ENCODE measurements at places on chromosomes 2 and 18. TPM values are rescaled to one million over a fixed set of nuclear protein-coding genes. Genes with fewer than 3 reads are reported as not detected.

NXPH2 gene
- not detected for total RNA-seq

CGREF1 gene
- total RNA-seq: 22.9 TPM

MAL gene
- 1.7 TPM for total RNA-seq

DNA sequence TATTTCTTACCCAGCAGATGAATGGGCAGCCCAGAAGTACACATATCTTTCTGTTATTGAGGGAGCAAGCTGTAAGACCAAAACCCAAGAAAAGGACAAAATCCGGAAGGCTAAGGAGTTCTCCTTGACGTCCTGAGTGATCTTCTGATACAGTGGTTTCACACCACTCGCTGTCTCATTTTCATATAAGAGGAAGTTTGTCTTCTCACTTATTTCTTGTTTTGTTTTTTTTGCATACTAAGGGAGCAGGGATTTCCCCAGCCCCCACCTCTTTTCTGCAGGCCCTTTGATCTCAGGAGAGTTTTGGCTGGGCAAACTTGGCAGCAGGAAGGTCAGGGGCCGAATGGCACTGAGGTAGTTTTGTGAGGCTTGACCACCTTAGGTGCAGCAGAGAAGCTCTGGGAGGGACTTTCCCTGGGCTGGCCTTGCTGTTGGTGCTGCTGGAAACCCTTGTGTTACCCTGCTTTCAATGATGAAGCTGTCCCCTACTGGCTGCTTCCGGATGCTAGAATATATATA is 13.3 kb downstream of the CHRNA1 start:
- no peaks in the 10 kb centered on the region for H3K36me3 ChIP-seq
- H3K27ac ChIP-seq: no peak overlapping the region
- DNase-seq: no peak
- H3K4me1 ChIP-seq: no peaks in the 10 kb centered on the region
- H3K4me3 ChIP-seq: no peak overlapping the region

DNA sequence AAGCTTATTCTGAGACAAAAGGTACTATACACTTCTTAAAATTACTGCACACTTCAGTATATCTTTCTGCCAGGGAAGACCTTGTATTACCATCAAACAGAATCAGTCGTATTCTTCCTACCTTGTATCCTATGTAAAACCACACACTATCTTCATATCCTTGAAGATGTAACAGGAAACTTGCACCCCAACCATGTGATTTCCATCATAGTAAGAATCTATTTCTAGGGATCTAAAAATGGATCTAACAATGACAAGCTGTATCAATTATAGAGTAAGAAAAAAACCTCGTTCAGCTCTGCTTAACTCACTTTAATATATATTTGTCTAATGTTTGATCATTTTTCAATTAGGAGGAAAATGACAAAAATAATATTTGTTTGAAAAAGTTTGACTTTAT is 60.2 kb downstream of the WDR75 start:
- H3K36me3 ChIP-seq: no peaks in the 10 kb centered on the region
- no peak for DNase-seq
- H3K27ac ChIP-seq: no peak overlapping the region
- H3K4me1 ChIP-seq: no peaks in the 10 kb centered on the region
- no peaks in the 10 kb centered on the region for H3K27me3 ChIP-seq
- H3K4me3 ChIP-seq: no peak overlapping the region

Data from uterus (tissue), 4 donors.